ENCODE measurements at places on chromosomes 1 and 21.

DNA sequence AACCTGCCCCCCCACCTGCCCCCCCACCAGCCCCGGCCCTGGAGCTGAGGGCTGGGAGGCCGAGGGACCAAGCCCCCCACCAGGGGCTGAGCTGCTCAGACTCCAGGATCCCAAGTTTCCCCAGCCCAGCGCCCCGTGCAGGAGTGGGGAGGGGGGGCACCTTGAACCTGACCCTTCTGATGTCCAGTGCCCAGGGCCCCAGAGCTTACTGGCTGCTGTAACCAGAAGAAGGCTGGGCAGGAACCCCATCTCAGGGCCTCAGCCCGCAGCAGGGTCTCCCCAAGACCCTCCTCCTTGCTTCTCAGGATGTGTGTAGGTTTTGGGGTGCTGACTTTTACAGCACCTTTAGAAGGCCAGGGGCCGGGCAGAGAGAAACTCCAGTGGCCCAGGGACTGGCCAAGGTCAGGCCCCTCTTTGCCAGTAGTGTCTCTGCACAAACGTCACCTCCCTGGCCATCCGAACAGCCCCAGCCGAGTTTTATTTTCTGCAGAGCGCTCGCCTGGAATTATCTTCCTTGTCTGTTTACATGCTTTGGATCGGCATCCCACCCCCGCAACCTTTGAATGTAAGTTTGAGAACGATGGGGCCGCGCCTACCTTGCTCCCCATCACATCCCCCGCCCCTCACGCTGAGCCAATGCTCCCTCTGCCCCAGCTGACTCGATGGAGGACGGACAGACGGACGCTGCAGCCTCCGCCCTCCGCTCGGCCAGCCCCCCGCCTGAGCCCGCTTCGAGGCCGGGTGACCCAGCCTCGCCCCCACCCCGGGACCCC is 70.1 kb upstream of the CASZ1 start:
- DNase-seq, result no peak

DNA sequence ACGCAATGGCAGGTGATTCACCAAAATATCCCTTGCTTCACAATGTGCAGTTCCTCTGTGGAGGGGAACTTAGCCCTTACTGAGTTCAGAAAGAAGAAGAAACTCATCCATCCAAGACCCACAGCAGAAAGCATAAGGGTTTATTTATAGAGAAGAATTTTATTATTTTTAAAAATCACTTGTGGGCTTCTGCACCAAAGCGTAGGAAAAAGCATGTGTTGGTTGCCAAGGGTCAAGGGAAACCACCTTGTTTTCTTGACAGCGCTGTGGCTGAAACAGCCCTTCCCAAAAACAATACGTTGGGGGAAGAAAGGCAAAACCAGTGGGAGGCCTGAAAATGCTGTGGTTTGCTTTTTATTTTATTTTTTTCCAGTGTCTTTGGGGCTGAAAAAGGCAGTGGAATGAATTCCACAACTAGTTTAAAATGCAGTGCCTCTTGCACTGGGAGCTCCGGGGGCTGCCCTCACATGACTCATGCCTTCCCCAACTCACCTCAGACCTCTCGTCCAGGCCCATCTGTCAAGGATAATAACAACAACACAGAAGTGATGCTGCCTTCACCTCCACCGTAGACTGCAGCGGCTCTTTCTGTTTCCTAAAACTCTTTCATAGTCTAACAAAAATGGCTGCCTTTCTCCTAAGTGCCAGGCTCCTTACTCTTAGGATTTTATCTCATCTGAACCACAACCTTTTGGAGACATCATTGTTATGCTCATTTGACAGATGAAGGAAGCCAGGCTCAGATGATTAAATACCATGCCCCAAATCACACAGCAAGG is 224.2 kb upstream of the JUN start:
- no peak for DNase-seq

DNA sequence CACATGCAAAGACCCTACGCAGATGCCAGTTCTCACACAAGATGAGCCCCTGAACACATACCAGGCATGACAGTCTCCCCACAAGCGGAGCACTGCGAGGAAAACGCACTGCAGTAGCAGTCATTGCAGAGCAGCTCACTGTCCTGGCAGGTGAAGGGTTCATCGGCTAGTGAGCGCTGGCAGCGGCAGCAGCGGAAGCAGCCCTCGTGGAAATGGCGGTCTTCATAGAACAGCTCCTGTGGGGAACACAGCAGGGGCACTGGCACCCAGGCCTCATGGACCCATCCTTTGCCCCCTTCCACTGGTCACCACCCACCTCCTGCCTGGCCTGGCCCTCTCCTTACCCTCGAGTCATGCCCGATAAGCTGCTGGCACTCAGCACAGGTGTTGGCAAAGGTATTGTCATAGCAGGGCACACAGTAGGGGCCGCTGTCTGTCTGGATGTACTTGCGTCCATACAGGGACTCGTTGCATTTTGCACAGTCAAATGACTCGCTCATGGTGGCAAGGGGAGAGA is 6.3 kb downstream of the FHL3 start:
- no peak for DNase-seq

DNA sequence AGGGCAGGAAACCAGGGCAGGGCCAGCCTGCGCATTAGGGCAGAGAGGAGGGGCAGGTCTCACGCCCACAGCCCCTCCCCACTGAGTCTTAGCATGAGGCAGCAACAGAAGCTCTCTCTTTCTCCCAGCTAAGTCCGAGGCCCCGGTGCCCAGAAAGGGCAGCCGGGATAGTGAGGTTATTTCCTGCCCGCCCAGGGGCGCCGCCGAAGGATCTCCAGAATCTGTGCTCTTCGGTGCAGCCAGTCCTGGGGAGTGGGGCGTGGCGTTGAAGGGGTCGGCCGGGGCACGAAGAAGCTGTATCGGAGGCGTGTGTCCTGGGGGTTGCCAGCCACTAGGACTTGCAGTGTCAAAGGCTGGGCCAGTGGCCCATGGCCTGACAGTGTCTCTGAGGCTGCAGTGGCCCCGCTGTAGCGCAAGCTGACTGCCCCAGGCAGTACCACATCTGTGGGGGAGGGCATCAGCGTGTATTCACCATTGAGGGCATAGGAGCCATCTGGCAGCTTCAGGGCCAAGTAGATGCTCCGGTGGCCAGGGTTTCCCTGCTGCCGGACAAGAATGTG is 7.8 kb downstream of the ADAMTS4 start:
- no peak for DNase-seq

- DNase-seq, result no peak
Measured at GRCh38 chr21:22725436-22725835, 1727.2 kb downstream of the NCAM2 start.

DNA sequence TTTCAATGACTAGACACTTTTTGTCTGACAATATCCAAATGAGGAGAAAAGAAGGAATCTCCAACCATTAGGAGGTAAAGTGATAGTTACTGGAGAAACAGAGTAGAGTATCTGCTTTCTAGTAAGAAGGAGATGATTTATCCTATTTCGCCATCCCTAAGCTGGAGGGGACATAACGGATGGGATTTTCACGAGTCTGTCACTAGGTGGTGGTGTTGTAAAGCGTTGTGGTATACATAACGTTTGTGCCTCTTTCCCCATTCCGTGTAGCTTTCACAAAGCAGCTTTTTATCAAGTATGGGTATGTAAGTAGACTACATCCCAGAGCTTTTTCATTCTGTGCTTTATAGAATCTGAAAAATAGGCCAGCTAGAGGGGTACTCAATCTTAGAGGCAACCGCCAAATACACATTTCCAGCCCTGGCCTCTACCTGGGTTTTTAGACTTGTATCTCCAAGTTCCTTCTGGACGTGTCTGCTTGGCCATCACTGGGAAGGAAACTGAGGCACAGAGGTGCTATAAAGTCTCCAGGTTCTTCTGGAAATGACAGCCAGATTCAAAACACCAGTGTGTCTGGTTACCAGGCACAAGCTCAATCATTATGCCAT is 33.3 kb upstream of the FAM3B start:
- DNase-seq, result peak; percentile 45

- DNase-seq, result no peak
Measured at GRCh38 chr1:18644973-18645746, 14.5 kb downstream of the PAX7 start.

DNA sequence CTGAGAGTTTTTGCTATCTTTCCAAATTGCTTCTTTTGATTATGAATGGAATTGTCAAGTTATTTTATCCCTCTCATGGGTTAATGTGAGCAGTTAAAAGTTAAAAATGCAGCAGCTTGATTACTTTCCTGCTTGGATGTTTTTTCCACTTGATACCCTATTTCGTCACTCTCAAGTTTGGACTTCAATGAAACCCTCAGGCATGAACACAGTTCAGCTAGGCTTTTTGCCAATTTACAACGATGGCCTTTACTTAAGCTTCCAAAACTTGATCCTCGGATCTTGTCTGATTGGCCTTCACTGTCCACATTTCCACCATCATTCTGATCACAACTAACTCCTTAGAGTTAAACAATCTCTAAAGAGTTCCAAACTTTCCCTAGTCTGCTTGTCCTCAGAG is 752.4 kb upstream of the PRMT6 start:
- DNase-seq, result no peak

DNA sequence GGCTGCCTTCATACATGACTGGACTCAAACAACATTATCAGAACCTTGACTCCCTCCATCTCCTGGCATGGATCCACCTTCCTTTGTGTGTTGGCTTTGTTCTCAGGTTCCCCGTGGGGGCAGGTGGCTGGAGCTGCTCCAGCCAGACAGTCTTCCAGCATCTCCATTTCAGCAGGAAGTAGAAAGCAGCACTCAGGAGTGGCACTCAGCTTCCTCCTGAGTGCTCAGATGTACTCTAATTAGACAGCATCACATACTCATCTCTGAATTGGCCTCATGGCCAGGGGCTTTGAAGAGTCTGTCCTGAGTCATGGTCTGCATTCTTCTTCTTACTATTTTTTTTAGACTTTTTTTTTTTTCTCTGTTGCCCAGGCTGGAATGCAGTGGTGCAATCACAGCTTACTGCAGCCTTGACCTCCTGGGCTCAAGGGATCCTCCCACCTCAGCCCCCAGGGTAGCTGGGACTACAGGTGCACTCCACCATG is 27.9 kb downstream of the OVAAL start:
- DNase-seq, result no peak

- DNase-seq, result no peak
Measured at GRCh38 chr1:109252893-109253802, 3.8 kb downstream of the CELSR2 start.

GRCh38 chr1:201014816-201015200 is 8.7 kb downstream of the KIF21B start:
- DNase-seq, result no peak

GRCh38 chr1:151001602-151002001 is 5.1 kb downstream of the MINDY1 start:
- peak; percentile 32 for DNase-seq

DNA sequence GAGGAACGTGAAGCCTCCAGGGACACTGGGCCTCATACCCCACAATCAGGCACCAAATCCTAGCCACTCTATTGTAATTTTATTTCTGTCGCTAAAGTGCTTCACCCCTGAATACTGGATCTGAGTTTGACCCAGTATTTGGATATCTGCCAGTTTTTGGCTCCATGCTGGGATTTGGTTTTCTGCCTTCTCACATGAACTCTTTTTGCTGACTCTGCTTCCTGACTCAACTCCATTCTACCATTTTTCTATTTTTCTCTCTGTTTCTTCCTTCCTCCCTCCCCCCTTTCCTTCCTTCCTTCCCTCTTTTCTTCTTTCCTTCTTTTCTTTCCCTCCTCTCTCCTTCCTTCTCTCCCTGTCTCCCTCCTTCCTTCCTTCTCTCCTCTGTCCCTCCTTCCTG is 151.3 kb upstream of the GJB5 start:
- DNase-seq, result no peak

Measured in CD4-positive, alpha-beta T cell (primary cell).